Psoas muscle (tissue), 8 donors: ENCODE measurements at places on chromosomes 3 and 15.

- DNase-seq, result no peak
Observed at GRCh38 chr3:78604341-78604740, 1163.5 kb downstream of the ROBO1 start.

GRCh38 chr3:127226946-127227842 is 34.3 kb downstream of the PRR23E start:
- DNase-seq, result no peak

DNA sequence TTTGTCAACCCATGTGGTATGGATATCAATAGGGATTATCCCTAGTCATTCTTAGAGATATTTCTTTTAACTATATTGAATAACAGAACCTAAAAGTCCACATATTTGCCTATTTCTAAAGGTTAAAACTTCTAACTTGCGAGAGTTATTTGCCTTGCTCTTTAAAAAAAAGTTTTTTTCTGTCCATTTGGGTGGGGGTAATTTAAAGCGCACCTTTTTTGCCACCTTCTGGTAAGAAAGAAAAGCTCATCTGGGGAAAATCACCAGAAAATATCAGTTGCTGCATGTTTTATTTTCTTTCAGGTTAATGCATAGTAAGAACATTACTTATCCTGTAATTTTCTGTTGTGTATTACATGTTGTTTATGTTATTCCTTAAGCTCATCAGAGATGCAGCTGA is 242.0 kb upstream of the GOLGA6L4 start:
- no peak for DNase-seq

DNA sequence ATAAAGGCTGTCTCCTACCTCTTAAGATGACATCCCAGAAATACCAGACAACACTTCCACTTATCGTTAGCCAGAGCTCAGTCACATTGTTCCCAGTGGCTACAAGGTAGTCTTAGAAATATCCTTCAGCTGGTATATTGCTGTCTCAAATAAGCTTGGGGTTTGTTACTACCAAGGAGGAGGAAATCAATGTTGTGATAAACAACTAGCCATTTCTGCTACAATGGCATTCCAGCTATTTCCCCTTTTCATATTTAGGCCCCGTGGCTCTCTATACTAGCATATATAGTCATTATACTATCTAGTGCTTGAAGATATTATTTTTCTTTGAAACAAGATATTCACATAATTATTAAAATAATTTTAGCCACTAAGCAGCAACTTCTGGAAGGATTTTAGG is 56.5 kb downstream of the VPS8 start:
- no peak for DNase-seq

- DNase-seq, result no peak
Observed at GRCh38 chr3:105997466-105997799, 128.6 kb upstream of the CBLB start.

DNA sequence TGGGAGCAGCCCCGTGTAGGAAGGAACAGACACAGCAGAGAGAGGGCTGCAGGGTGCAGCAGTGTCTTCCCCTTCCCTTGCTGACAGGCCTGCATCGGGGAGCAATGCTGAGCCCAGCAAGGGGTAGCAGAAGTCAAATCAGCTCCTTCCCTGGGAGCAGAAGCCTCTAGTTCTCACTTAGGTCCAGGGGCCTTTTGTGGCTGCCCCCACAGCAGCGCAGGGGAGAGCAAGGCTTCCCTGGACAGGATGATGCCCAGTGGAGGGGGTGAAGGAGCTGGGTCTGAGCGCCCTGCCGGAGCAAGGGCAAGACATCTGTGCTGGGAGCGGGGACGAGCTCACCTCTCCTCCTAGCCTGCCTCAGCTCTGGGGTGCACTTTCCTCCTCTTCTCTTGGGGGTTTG is 827 bp downstream of the PLCB2 start:
- no peak for DNase-seq

GRCh38 chr3:112372396-112372795 is 39.4 kb downstream of the CD200 start:
- DNase-seq, result no peak

DNA sequence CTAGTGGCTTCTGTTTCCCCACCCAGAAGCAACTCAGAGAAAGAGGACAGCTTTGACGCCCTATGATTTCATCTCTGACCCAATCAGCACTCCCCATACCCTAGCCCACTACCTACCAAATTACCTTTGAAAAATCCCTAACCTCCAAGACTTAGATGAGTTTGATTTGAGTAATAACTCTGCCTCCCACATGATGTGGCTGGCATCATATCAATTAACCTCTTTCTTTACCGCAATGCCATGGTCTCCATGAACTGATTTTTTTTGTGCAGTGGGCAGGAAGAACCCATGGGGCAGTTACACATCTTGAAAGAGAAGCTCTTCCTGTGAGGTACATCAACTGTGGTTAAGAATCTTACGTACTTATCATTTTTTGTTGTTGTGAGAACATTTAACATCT is 25.5 kb upstream of the APOD start:
- DNase-seq, result no peak

- DNase-seq, result no peak
Observed at GRCh38 chr15:60993008-60993407, 236.1 kb downstream of the RORA start.

DNA sequence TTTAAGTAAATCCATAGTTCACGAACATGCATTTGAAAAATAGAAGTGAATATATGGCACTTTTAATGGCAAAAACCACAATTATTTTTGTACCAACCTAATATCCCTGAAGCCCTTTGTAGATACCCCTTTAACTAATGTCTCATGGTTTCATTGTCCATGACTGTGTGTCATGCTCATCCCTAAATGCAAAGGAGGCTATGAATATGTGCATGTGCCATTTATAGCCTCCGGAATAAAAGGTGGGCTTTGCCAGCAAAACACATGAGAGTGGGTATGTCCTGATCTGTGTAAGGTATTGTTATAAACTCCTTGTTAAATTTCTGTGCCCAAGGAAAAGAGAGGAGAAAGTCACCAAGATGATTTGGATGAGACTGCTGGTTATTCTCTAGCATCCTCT is 20.5 kb upstream of the SOX14 start:
- DNase-seq, result no peak

DNA sequence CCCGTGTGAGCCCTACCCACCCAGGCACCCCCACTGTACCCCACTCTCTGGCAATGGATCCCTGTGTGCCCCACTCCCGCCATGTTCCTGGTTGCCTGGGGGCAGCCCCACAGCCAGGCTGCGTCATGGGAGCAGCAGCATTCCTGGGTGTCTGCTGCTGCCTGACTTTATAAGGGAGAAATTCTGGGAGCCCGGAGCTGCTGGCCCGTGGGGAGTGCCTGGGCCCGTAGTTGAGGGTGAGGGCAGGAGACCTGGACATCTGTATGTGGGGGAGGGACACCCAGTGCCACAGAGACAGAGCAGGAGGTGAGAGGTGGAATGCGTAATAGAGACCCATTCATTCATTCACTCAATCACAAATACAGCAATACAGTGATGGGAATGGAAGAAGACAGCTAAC is 15.1 kb downstream of the CSPG4 start:
- no peak for DNase-seq

- no peak for DNase-seq
Observed at GRCh38 chr3:125032683-125033082, 23.1 kb downstream of the HEG1 start.
